GM12878 (cell line): ENCODE measurements at places on chromosomes 5 and 9. TPM values are rescaled to one million over a fixed set of nuclear protein-coding genes. Genes with fewer than 3 reads are reported as not detected.

The SEMA4D gene
- 120 and 136 TPM in 2 replicates for total RNA-seq

- H3K27me3 ChIP-seq, result no peaks in the 10 kb centered on the region
- no peak for DNase-seq
- H3K36me3 ChIP-seq, result no peaks in the 10 kb centered on the region; the same call in 1 of the 2 replicates
- H3K4me1 ChIP-seq, result no peaks in the 10 kb centered on the region; the same call in 1 of the 2 replicates
- peak overlapping the region; percentile 24; the same call in 1 of the 2 replicates for H3K27ac ChIP-seq
Observed at GRCh38 chr9:94767331-94768072, 41.0 kb downstream of the AOPEP start.

- H3K4me3 ChIP-seq, result no peak overlapping the region
- H3K27ac ChIP-seq, result no peak overlapping the region
- no peaks in the 10 kb centered on the region for H3K27me3 ChIP-seq
- DNase-seq, result no peak
Observed at GRCh38 chr9:91073811-91074771, 272.5 kb downstream of the SYK start.

The CSNK1A1 gene
- 138 and 143 TPM in 2 replicates for total RNA-seq

The RGMB gene
- total RNA-seq, result 15.3 and 15.8 TPM in 2 replicates

GRCh38 chr5:71782393-71782770 lies 63.3 kb downstream of the CARTPT start:
- H3K27ac ChIP-seq, result no peak overlapping the region; the same call in 1 of the 2 replicates
- peak; percentile 24 for DNase-seq
- no peaks in the 10 kb centered on the region for H3K36me3 ChIP-seq
- peaks cover 15% of the 10 kb centered on the region for H3K4me1 ChIP-seq
- H3K4me3 ChIP-seq, result peak overlapping the region; percentile 1; the same call in 1 of the 2 replicates

DNA sequence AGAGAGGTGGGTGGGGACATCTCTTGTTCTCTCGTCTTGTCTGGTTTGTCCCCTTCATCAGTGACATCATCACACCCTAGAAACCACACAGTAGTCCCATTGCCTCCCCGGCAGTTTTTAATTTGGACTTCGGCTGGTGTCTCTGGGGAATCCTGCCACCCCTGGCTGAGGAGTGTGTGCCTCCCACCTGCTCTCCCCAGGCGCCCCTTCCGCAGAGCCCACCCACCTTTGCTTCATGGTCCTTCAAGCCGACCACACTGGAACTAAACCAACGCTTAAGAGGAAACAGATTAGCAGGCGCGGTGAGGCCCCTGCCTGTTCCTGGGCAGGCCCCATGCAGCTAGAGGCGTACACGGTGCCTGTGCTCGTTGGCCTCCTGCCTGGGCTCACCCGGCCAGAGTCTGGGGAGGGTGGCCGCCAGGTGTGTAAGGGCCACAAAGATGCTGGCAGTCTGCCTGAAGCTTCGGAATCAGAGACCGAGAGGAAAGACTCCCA lies 107.6 kb upstream of the SPRY4 start:
- H3K27ac ChIP-seq, result no peak overlapping the region
- H3K36me3 ChIP-seq, result no peaks in the 10 kb centered on the region
- H3K27me3 ChIP-seq, result no peaks in the 10 kb centered on the region
- no peak overlapping the region for H3K4me3 ChIP-seq

- no peak for DNase-seq
- H3K4me1 ChIP-seq, result peaks cover 13% of the 10 kb centered on the region
- H3K27ac ChIP-seq, result no peak overlapping the region
- no peaks in the 10 kb centered on the region for H3K36me3 ChIP-seq
- no peaks in the 10 kb centered on the region for H3K27me3 ChIP-seq
Observed at GRCh38 chr9:106423575-106423974, 439.4 kb upstream of the ZNF462 start.

The TPRN gene
- 19.5 and 19.6 TPM in 2 replicates for total RNA-seq

GRCh38 chr9:33465596-33466564 lies 7.8 kb downstream of the NOL6 start:
- no peak overlapping the region for H3K27ac ChIP-seq
- DNase-seq, result no peak
- no peaks in the 10 kb centered on the region for H3K27me3 ChIP-seq
- peaks cover 45% of the 10 kb centered on the region for H3K36me3 ChIP-seq
- H3K4me1 ChIP-seq, result no peaks in the 10 kb centered on the region

The ZNF618 gene
- total RNA-seq, result 0.08 TPM in 2 replicates

GRCh38 chr5:61004448-61004847 lies 59.4 kb downstream of the NDUFAF2 start:
- H3K4me3 ChIP-seq, result no peak overlapping the region
- no peak for DNase-seq
- H3K27me3 ChIP-seq, result no peaks in the 10 kb centered on the region
- no peaks in the 10 kb centered on the region for H3K36me3 ChIP-seq
- H3K4me1 ChIP-seq, result no peaks in the 10 kb centered on the region

- no peaks in the 10 kb centered on the region for H3K4me1 ChIP-seq
- no peaks in the 10 kb centered on the region for H3K36me3 ChIP-seq
- no peaks in the 10 kb centered on the region for H3K27me3 ChIP-seq
Observed at GRCh38 chr9:134996591-134997530, 79.1 kb upstream of the FCN1 start.

- no peaks in the 10 kb centered on the region for H3K4me1 ChIP-seq
- DNase-seq, result no peak
- H3K4me3 ChIP-seq, result no peak overlapping the region
- no peaks in the 10 kb centered on the region for H3K27me3 ChIP-seq
- H3K36me3 ChIP-seq, result no peaks in the 10 kb centered on the region
Observed at GRCh38 chr5:160788102-160788660, 63.8 kb downstream of the ATP10B start.

GRCh38 chr9:93541581-93542349 lies 34.6 kb upstream of the PHF2 start:
- no peak overlapping the region for H3K4me3 ChIP-seq
- H3K36me3 ChIP-seq, result peaks cover 27% of the 10 kb centered on the region; the same call in 1 of the 2 replicates
- H3K27me3 ChIP-seq, result no peaks in the 10 kb centered on the region
- H3K27ac ChIP-seq, result no peak overlapping the region

The SELENOP gene
- 0.95 and 1.0 TPM in 2 replicates for total RNA-seq

The EMB gene
- 48.2 and 48.9 TPM in 2 replicates for total RNA-seq

GRCh38 chr5:172796306-172796705 lies 25.3 kb upstream of the DUSP1 start:
- no peak overlapping the region for H3K4me3 ChIP-seq
- no peak for DNase-seq

- H3K27ac ChIP-seq, result no peak overlapping the region
- H3K27me3 ChIP-seq, result 0 out of 2 replicates have a peak, but pooled peaks cover 3% of the 10 kb centered on the region
- H3K36me3 ChIP-seq, result no peaks in the 10 kb centered on the region
- DNase-seq, result no peak
- H3K4me1 ChIP-seq, result no peaks in the 10 kb centered on the region
- H3K4me3 ChIP-seq, result no peak overlapping the region
Observed at GRCh38 chr9:87201351-87201751, 254.0 kb upstream of the GAS1 start.

The PDZD2 gene
- total RNA-seq, result 0.13 TPM in 1 of 2 replicates, not detected in the other

The NXNL2 gene
- not detected in 2 replicates for total RNA-seq

- DNase-seq, result no peak
- no peak overlapping the region for H3K27ac ChIP-seq
- H3K4me1 ChIP-seq, result peaks cover 33% of the 10 kb centered on the region
- H3K36me3 ChIP-seq, result no peaks in the 10 kb centered on the region; the same call in 1 of the 2 replicates
- H3K4me3 ChIP-seq, result no peak overlapping the region
Observed at GRCh38 chr5:140338336-140338735, 8.1 kb downstream of the HBEGF start.

DNA sequence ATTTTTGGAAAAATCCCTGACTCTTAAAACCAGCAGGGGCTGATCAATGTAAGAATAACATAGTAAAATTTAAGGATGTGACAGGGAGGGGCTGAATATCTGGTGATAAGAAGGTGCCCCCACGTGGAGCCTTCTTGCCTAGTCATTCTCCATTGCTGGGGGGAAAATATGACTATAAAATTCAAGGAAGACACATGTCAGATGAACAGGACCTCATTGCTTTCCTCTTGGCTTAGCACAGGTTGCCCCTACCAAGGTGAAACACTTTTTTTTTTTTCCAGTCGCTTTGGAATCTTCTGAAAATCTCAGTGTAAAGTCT lies 310.9 kb downstream of the EFNA5 start:
- H3K27me3 ChIP-seq, result no peaks in the 10 kb centered on the region
- H3K36me3 ChIP-seq, result no peaks in the 10 kb centered on the region
- peaks cover 11% of the 10 kb centered on the region for H3K4me1 ChIP-seq
- DNase-seq, result no peak

The SPATA31C1 gene
- not detected in 2 replicates for total RNA-seq

The KCNV2 gene
- total RNA-seq, result 0.11 TPM in 1 of 2 replicates, not detected in the other

The KCNT1 gene
- total RNA-seq, result not detected in 2 replicates

GRCh38 chr9:27421577-27421976 lies 102.5 kb upstream of the IFNK start:
- H3K4me3 ChIP-seq, result no peak overlapping the region
- DNase-seq, result no peak
- no peak overlapping the region for H3K27ac ChIP-seq
- H3K36me3 ChIP-seq, result no peaks in the 10 kb centered on the region

- no peak overlapping the region for H3K27ac ChIP-seq
- DNase-seq, result no peak
- H3K4me3 ChIP-seq, result no peak overlapping the region
- no peaks in the 10 kb centered on the region for H3K36me3 ChIP-seq
- no peaks in the 10 kb centered on the region for H3K4me1 ChIP-seq
- H3K27me3 ChIP-seq, result peaks cover 20% of the 10 kb centered on the region
Observed at GRCh38 chr5:171316258-171317121, 7.4 kb downstream of the TLX3 start.

- H3K27ac ChIP-seq, result no peak overlapping the region
- no peaks in the 10 kb centered on the region for H3K27me3 ChIP-seq
- no peak overlapping the region for H3K4me3 ChIP-seq
- peak; percentile 24 for DNase-seq
- no peaks in the 10 kb centered on the region for H3K36me3 ChIP-seq
Observed at GRCh38 chr9:116661037-116661954, 25.8 kb upstream of the TRIM32 start.

The ARL15 gene
- 6.6 and 7.3 TPM in 2 replicates for total RNA-seq

GRCh38 chr5:41542183-41542582 lies 31.8 kb upstream of the PLCXD3 start:
- no peaks in the 10 kb centered on the region for H3K36me3 ChIP-seq
- H3K27ac ChIP-seq, result no peak overlapping the region
- H3K4me3 ChIP-seq, result no peak overlapping the region
- no peaks in the 10 kb centered on the region for H3K27me3 ChIP-seq
- H3K4me1 ChIP-seq, result no peaks in the 10 kb centered on the region
- no peak for DNase-seq

DNA sequence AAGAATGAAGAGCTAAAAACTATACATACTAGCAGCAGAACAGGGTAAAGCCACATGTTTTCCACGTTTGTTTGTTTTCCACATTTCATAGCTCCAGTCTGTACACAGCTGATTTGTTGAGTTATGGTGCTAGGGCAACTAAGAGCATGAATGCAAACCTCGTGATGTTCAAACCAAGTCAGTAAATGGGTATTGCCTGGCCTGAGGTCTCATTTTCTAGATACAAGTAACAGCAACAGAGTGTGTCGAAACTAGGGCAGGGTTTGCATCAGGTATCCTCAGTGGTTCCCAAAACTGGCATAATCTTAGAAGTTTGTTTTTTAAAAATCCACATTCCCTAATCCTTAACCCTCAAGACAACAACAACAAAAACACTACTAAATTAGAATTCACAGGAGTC lies 89.3 kb downstream of the CEMIP2 start:
- H3K27ac ChIP-seq, result no peak overlapping the region
- H3K4me1 ChIP-seq, result no peaks in the 10 kb centered on the region
- no peaks in the 10 kb centered on the region for H3K27me3 ChIP-seq
- no peak for DNase-seq
- H3K36me3 ChIP-seq, result no peaks in the 10 kb centered on the region

DNA sequence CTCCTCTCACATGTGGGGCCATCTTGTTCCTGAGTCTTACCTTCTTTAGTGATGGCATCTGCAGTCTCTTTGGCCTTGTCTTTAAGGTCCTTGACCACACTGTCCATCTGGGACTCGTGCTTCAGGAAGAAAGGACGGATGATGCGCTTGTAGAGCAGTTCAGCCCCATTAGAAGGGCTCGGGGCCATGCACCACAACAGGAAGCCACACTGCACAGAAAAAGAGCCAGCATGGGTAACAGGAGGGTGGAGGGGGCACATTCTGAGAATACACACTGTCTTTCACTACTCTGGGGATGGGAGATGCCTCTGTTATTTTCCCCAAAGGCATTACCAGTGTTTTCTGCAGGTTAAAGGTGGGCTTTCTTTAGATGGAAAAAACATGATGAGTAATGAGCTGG lies 25.9 kb downstream of the SRP19 start:
- H3K4me3 ChIP-seq, result no peak overlapping the region
- no peaks in the 10 kb centered on the region for H3K4me1 ChIP-seq
- no peak overlapping the region for H3K27ac ChIP-seq
- no peaks in the 10 kb centered on the region for H3K27me3 ChIP-seq
- H3K36me3 ChIP-seq, result peaks cover 31% of the 10 kb centered on the region

DNA sequence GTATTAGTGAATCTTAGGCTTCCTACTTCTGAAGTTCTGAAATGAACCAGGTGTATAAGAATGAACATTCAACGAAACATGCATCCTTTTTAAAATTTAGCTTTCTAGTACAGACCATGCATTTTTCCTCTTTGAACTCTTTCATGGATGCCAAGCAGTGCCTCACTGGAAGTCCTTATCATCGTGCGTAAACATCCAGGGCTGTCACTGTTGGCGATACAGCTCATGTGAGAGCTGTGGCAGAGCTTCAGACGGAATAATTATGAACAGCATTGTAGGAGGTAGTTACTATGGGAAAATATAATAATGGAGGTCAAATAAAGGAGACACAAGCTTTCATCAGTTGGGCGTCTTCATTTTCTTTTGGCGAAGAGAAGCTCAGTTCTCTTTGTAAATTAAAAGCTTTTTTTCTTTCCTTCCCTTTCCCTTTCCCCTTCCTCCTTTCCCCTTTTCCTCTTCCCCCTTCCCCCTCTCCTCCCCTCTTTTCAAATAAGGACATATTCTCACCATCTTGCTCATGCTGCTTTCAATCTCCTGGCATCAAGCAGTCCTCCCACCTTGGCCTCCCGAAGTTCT lies 167.3 kb downstream of the KDM4C start:
- H3K4me3 ChIP-seq, result no peak overlapping the region
- H3K4me1 ChIP-seq, result peaks cover 11% of the 10 kb centered on the region; the same call in 1 of the 2 replicates
- no peak overlapping the region for H3K27ac ChIP-seq
- no peaks in the 10 kb centered on the region; the same call in 1 of the 2 replicates for H3K36me3 ChIP-seq

DNA sequence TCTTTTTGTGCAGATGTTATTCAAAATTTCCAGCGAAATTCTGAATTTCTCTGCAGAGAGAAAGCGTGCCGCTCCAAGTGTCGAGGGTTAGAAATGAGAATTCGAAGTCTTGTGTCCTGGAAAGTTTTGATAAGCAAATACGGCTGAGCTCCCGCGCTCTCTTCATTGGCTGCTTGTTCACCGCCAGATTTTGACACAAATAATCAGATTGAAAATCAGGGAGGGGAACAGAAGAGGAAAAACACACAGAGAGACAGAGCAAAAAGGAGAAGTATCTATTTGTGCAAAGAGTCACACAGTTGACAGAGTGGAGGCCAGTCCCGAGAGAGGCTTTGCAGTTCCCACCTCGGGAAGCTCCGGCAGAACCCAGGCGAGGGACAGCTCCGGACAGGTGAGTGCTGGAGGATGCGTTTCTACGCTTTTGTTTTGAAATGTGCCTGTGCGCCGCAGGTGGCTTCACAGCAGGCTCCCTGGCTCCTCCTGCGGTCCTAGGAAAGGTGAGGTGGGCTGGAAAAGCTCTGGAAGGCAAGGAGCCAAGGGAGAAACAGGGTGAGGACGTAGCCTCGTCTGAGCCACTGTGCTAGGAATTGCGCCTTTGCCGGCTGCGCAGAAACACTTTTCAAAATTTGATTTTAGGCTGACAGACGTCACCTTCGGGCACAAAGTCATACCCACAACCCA lies at the start of gene GFI1B:
Gene GFI1B (plus strand): TSS at position 244 of the 681 bp plus-strand sequence. CDS start 7,985 bp downstream, outside the sequence.
- H3K4me1 ChIP-seq, result no peaks in the 10 kb centered on the region
- no peak within 1 kb of the TSS for H3K4me3 ChIP-seq
- no peaks in the 10 kb centered on the region for H3K36me3 ChIP-seq
- no peak for DNase-seq

The BHMT2 gene
- not detected in 2 replicates for total RNA-seq
